ENCODE measurements at places on chromosomes 1 and 21.

DNA sequence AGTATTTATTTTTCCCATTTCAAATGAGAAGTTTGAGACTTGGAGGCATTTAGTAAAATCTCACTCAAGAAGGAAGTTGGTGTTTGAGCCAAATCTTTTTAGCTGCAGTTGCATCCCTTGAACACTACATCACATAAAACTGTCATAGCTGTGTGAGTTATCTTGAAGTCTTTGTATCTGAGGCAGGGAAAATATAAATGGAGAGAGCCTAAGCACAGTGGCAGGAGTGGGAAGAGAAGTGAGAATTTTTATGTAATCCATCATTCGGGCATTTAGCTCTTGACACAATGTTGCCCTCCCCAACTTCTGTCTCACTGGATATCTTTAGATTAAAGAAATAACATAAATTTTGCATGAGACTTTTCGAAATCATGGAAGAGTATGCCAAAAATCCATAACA, 235.4 kb upstream of the GREM2 start:
- DNase-seq: no peak

GRCh38 chr1:151898519-151898991, 10.8 kb downstream of the THEM4 start:
- DNase-seq: no peak

GRCh38 chr1:66239834-66240233, 294.1 kb upstream of the SGIP1 start:
- DNase-seq: no peak

- no peak for DNase-seq
Observed at GRCh38 chr21:34126691-34127090, 53.3 kb downstream of the MRPS6 start.

- no peak for DNase-seq
Observed at GRCh38 chr1:17027403-17027802, 15.7 kb upstream of the ATP13A2 start.

GRCh38 chr1:87202922-87203655, 125.6 kb upstream of the LMO4 start:
- DNase-seq: no peak

- DNase-seq: no peak
Observed at GRCh38 chr1:245690156-245690690, 535.4 kb downstream of the KIF26B start.

DNA sequence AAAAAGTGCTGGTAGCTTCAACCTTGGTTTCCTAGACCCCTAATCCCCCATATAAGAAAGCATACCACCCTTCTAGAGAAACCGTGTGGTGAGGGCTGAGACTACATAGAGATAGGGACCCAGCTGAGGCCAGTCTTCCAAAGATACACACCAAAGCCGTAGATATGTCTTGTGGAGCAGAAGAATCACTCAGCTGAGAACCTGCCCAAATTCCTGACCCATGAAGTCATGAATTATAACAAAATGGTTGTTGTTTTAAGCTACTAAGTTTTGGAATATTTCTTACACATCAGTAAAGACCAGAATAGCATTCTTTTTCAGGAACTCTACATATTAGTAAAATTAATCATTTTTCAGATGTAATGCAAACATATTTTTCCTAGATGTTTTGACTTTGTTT, 3.3 kb upstream of the SNRPE start:
- DNase-seq: no peak
